Mesenchymal stem cell (in vitro differentiated cells and primary cell): ENCODE measurements at places on chromosomes 12 and 14.

- peak; percentile 78 for DNase-seq
These were observed 149.1 kb upstream of the HMGA2 start for GRCh38 chr12:65675141-65675621.

GRCh38 chr12:3304436-3305165 is 186.4 kb upstream of the PRMT8 start:
- DNase-seq, result peak; percentile 78

DNA sequence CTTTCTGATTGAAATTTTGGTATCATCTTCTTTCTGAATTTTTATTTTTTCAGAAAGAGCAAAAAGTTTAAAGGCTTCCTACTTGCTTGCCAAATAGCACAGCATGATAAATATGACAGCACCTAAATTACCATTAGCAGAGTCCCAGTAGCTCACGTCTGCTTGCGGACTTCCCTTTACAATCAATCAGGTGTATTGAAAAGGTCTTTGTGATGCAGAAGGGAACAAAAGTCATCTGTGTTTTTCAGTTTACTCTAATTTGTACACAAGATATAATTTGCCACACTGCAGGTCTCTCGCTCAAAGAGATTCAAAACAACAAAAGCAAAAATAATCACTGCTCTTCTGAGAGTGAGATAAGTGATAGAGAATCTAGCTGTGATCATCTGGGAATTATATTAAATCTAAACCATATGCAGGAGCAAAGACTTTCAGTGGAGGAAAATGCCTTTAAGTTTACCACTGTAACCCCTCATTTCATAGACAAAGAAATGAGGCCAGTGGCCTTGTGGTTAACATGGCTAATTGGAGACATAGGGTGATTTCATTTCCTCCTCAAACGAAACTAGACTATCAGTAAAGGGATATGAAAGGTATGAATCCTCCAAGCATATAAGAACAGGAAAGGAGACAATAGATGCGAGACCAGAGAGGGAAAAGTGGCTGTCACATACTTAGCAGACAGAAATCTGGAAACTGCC is 240.8 kb upstream of the TMPO start:
- DNase-seq, result no peak

DNA sequence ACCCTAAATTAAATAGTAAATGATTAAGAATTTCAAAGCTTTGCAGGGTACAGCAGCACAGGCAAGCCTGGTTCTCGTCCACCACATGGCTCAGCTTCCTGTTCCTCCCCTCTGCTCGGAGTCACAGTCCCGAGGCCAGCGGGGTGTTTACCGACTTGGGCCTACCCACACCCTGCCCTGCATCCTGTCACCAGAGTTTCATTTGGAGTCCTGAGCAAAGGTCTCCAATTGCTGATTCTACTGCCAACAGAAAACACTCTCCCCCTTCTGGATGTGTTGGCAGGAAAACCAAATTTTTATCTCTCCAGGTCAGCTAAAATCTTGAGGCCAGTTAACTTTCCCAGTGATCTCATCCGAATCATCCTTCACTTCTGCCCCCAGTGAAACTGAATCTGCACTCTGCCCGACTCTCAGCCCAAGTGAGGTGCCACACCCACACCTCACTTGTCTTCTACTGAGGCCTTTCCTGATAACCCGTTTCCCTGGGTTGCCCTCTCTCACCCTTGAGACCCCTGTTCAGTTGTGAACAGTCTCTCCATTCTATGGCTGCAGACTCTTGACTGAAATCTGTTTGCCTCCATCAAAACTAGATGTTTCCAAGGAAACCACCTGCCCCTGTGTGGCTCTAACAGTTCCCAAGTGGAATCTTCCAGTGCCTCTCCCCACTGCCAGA is 71.2 kb downstream of the VCPKMT start:
- DNase-seq, result peak; percentile 38

GRCh38 chr12:82648259-82648909 is 38.3 kb upstream of the TMTC2 start:
- no peak for DNase-seq

DNA sequence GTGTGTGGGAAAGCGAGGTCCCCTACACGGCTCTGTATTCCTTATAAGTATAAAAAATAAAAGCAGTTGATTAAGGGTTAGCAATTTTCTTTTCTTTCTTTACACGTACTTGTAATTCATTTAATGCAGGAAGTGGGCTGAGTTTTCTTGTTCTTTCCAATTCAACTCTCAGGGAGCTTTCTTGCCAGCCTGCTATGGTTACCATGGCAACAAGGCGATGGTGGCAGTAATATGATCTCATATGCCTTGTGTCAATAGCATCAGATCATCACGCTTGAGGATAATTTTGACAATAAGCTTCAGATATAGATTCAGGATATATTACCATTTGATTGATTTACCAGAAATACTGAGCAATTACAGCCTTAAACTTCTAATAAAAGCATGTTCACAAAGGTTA is 466.5 kb downstream of the APAF1 start:
- DNase-seq, result no peak

DNA sequence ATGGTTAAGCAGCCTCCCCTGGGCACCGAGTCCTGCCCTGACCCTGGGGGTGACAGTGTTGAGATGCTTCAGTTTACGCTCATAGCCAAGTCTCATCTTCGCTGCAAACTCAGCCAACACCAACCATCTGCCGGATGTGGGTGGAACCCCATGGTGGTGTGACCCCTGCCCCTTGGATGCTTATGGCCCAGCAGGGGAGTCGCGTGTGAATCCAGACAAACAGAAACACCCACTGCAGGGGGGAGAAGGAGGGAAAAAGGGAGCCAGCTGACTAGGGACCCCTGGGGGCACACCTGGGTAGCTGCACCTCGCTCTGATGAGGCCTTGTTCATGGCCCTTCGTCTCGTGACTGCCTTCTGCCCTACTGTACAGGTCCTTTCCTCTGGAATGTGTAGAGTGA is 23.8 kb downstream of the AACS start:
- no peak for DNase-seq

DNA sequence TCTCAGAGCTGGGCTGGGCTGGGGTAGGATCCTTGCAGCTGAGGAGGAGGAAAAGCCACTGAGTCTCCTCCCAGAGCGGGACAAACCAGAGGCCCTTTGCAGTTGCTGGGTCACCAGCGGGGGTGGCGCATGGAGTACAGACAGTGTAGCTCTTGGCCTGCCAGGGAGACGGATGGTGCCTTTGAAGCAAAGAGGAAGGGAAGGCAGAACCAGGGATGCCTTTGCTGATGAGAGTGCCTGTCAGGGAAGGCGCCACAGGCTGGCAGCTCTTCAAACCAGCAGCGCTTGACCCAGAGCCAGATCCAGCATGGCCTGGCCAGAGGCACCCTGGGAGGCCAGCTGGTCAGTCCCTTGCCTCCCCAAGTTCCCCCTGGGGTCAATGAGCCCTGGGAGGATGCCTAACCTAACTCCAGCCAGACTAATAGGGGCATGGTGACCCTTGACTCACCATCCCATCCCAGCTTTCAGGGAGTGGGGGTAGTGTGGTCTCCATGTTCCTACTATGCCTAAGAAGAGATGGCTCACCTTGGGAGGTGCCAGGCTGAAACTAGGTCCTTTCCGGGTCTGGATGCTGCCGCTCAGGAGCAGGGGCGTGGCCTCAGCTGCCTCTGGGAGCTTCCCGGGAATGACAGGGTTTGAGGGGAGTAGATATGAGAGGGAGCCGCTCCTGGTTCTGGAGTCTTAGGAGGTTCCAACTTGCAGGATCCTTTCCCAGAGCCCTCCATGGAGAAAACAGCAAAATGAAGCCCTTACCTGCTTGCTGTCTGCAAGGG is 19.8 kb downstream of the VASH1 start:
- no peak for DNase-seq

DNA sequence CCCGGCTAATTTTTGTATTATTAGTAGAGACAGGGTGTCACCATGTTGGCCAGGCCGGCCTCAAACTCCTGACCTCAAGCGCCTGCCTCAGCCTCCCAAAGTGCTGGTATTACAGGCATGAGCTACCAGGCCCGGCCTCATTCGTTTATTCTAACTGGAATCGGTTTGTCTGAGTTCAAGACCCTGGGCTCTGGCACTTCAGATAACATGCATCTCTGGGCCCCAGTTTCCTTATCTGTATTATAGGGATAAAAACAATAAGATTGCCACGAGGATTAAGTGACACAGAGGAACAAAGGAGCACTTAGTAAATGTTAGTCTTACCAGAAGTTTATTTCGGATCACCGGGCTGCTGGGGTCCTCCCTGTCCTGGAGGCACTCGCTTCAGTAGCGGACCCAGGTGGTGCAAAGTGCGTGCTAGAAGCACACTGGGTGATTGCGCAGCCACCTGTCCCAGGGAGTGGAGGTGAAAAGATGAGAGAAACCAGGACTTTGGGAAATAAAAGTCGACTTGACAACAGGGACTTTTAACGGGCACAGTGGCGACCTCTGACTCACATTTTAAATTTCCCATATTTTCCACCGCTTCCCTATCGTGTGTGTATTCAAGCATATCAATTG is 37.5 kb downstream of the ACACB start:
- DNase-seq, result no peak

DNA sequence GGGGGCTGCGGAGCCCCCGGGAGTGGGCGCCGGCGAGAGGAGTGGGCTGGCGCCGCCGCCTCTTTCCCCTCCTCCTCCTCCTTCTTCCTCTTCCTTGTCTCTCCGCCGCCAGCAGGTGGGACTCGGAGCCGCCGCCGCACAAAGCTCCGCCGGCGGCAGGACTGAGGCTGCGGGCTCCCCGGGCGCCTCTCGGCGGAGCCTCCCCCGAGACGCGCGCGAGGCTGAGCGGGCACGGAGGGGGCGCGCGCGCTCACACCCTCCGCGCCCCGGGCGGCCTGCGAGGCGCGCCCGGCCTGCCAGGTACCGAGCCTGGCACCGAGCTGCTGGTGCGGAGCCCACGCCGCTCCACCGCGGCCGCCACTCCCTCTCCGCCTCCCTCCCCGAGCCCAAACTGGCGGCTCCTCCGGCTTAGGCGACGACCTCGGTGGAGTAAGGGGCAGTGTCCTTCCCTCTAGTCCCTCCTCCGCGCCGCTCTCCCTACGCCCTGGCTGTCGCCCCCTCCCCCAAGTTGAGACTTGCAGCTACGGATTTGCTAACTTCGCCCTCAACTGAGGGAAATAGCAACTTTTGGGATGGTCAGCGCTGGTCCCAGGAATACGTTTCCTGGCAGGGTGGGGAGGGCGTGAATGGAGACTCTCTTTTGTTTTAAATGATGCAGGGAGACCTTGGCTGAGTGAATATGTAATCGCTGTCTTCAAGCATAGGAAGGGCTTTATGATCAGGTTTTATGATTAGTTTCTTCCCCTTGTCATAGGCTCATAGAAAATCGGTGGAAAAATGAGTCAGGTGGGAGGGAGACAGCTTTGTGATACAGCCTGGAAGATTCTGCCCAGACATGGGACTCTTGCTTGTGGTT is 199.5 kb upstream of the CAND1 start:
- peak; percentile 17 for DNase-seq

DNA sequence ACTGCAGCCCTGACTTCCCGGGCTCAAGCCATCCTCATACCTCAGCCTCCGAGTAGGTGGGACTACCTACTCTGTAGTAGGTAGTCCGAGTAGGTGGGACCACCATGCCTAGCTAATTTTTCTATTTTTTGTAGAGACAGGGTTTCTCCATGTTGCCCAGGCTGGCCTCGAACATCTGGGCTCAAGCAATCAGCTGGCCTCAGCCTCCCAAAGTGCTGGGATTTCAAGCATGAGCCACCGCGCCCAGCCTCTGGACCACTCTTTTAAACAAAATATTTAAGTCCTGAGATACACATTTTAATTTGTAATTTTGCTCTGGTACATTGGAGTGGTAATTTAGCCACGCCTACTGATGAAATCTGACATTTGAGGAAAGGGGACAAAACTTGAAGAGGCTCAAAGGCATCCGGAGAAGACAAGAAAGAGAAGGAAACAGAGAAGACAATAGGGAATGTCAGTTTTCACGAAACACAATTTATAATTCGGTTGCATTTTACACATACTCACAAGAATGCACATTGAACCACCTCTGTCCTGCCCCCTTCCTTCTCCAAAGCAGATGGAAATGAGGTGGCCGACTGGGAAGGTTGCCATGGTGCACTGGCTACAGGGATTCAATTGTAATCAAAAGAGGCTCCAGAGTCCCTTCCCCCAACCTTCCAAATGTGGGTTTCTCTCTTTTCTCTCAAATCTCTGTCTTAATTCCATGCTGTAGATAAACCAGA is 9.7 kb upstream of the TUBA1A start:
- peak; percentile 46 for DNase-seq

GRCh38 chr14:22213120-22213519 is 375.9 kb downstream of the DAD1 start:
- peak; percentile 41 for DNase-seq

DNA sequence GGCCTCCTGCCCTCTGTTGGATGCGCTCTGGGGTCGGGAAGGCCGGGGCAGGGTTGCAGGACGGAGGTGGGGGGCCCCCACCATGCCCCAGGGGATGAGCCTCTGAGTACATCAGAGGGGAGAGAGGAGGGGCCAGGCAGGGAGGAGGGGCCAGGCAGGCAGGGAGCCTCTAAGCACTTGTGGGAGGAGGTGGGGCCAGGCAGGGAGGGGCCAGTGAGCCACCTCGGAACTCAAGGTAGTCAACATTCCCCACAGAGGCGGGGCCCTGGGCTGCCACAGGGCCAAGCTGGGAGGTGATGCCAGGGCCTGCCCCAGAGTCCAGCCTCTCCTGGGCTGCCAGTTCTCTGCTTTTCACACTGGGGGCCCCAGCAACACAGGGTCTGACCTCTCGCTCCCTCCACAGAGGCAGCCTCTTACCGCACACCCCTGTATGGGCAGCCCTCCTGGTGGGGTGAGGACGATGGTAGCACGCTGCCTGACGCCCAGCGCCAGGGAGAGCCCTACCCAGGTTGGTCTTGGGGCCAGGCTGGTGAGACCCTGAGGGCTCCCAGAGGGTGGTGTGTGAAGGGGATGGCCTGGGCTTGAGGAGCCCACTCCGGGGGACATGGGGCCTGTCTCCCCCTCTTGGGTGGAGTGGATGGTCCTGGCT is 17.4 kb downstream of the CEP170B start:
- no peak for DNase-seq

DNA sequence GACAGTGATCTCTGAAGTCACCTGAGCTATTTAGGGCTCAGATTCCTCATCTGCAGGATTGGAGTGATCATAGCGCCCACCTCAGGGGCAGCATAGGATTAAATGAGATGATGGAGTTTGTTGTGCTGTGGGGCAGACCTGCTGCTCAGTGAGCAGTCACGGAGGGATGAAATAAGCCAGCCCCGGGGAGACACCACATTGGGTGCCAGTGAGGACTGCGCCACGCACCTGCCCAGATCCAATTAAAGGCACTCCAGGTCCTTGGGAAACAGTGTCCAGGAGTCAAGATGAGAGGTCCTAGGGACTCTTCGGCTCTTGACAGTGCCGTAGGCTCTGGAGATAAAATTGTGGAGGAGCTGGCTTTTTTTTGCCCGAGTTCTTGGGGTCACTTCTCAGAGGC is 166.2 kb downstream of the ADGRD1 start:
- no peak for DNase-seq

GRCh38 chr14:57246933-57247657 is 21.6 kb downstream of the EXOC5 start:
- no peak for DNase-seq

GRCh38 chr12:127445581-127446139 is 821.3 kb upstream of the TMEM132C start:
- DNase-seq, result no peak

DNA sequence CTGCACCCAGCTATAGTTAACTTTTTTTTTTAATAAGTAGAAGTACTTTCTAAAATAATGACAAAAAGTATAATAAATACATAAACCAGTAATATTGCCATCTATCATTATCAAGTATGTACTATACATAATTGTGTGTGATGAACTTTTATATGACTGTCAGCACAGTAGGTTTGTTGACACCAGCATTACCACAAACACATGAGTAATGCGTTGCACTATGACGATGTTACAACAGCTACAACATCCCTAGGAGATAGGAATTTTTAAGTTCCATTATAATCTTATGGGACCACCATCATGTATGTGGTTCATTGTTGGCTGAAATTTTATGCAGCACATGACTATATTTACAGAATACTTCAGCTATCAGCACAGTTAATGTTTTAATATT is 62.9 kb upstream of the VSX2 start:
- DNase-seq, result peak; percentile 6
